ENCODE measurements at places on chromosomes 2 and 18.

GRCh38 chr2:181471226-181471625 lies 14.0 kb downstream of the ITGA4 start:
- H3K4me3 ChIP-seq = no peak overlapping the region
- no peak overlapping the region for H3K27ac ChIP-seq
- no peaks in the 10 kb centered on the region for H3K27me3 ChIP-seq

DNA sequence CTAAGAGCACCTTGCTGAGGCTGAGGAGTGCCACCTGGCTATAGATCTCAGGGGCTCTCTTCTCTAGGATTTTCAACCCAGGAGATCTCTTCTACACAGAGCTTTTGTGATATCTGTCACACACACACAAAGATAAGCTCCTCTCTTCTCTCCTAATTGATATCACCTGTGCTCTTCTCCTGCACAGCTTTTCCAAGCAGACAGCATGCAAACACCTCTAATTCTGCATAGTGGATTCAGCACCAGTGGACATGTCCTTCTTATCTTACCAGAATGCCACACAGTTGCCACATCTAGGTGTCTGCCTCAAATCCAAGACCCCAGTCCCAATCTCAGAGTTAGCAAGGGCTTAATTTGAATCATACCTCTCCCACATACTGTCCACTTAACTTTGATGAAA lies 43.9 kb downstream of the LRATD1 start:
- DNase-seq = no peak
- no peak overlapping the region for H3K27ac ChIP-seq
- H3K36me3 ChIP-seq = no peaks in the 10 kb centered on the region
- H3K4me1 ChIP-seq = no peaks in the 10 kb centered on the region
- no peak overlapping the region for H3K4me3 ChIP-seq

GRCh38 chr2:81739966-81740365 lies 1435.4 kb upstream of the LRRTM1 start:
- no peaks in the 10 kb centered on the region for H3K27me3 ChIP-seq
- no peaks in the 10 kb centered on the region for H3K4me1 ChIP-seq
- H3K27ac ChIP-seq = no peak overlapping the region
- H3K4me3 ChIP-seq = no peak overlapping the region
- no peak for DNase-seq

DNA sequence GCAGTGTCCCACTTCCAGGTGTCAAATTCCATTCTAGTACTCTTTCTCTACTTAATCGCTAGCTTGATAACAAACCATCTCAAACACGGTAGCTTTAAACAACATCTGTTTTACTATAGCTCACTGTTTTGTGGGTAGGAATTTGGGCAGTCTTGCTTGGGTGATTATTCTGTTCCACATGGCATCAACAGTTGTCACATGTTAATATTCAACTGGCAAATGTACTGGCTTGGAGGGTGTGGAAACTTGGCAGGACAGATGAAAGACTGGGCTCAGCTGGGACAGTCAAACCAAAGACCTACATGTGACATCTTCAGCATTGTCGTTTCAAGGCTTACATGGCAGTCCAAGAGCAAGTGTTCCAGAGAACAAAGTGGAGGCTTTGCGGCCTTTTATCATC lies 241.8 kb downstream of the PTH2R start:
- no peaks in the 10 kb centered on the region for H3K27me3 ChIP-seq
- no peak for DNase-seq
- H3K4me1 ChIP-seq = no peaks in the 10 kb centered on the region
- no peak overlapping the region for H3K4me3 ChIP-seq
- H3K27ac ChIP-seq = no peak overlapping the region

DNA sequence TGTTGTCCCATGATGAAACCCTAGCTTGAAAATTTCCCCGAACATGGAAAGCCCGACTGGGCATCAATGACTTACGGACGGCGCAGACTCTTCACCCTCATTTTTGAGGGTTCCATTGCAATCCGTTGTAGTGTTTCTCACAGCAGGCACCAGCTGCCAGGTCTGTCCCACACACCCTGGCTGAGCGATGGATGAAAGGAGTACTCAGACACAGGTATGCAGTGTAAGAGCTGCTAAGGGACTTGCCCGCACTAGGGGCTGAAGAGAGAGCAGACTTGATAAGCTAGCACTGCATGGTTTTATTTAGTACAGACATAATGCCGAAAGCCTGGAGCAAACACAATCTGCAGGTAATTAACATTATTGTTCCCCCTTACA lies 15.8 kb downstream of the DYNAP start:
- DNase-seq = no peak
- no peak overlapping the region for H3K4me3 ChIP-seq
- peaks cover 8% of the 10 kb centered on the region for H3K4me1 ChIP-seq

GRCh38 chr2:123514613-123515207 lies 510.4 kb upstream of the CNTNAP5 start:
- no peaks in the 10 kb centered on the region for H3K27me3 ChIP-seq
- H3K27ac ChIP-seq = no peak overlapping the region
- DNase-seq = no peak

DNA sequence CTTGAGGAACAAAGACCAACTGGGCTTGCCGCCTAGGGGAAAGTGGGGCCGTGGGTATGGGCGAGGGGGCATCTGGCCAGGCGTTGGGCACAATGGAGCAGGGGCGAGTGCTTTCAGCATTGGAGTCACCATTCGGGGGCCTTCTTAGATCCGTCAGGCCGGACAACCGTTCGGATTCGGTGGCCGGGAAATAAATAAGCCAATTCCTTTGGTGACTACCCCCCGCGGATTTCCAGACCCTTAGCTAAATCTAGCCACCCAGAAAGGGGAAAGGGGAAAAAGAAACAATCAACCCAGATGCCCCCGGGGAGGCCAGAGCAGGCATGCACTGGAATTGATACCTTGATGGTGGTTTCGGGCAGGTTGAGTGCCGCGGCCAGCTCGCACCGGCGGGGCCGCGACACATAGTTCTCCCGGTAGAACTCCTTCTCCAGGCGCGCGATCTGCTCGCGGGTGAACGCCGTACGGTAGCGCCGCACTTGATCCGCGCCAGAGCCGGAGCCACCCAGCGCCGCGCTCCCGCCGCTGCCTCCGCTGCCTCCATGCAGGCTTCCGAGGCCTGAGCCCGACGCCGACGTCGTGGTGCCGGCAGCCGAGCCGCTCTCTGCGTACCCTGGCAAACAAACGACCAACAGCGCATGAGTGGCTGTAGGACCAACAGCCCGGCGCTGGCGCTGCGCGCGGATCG lies 1.8 kb downstream of the EVX2 start:
- H3K27ac ChIP-seq = no peak overlapping the region
- peaks cover 3% of the 10 kb centered on the region for H3K4me1 ChIP-seq
- DNase-seq = no peak
- H3K27me3 ChIP-seq = peaks cover 88% of the 10 kb centered on the region
- no peak overlapping the region for H3K4me3 ChIP-seq

GRCh38 chr2:177242121-177242987 lies 22.2 kb downstream of the NFE2L2 start:
- peak overlapping the region; percentile 94 for H3K27ac ChIP-seq
- no peaks in the 10 kb centered on the region for H3K27me3 ChIP-seq
- H3K36me3 ChIP-seq = no peaks in the 10 kb centered on the region
- peak overlapping the region; percentile 37 for H3K4me3 ChIP-seq
- peak; percentile 95 for DNase-seq
- H3K4me1 ChIP-seq = peaks cover 58% of the 10 kb centered on the region

GRCh38 chr2:85988914-85989270 lies 100.1 kb upstream of the ST3GAL5 start:
- H3K4me3 ChIP-seq = no peak overlapping the region
- DNase-seq = no peak
- H3K36me3 ChIP-seq = no peaks in the 10 kb centered on the region
- no peak overlapping the region for H3K27ac ChIP-seq
- peaks cover 2% of the 10 kb centered on the region for H3K4me1 ChIP-seq

DNA sequence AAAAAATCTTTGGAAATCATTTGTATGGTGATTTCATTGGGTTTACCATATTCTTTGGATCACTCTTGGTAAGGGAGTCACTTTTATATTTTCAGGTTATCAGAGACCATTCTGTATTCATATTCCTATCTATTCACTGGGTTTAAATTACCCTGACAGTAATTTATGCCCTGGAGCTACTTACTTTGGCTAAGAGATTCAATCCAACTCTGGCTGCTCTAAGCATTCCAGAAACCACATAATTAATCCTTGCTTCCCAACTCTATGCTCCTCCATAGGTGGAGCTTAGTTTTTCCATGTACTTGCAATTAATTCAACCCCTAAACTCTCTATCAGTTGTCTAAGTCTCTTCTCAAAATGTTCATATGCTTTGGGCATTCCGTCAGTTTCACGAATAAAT lies 336.3 kb downstream of the AGPS start:
- H3K4me3 ChIP-seq = no peak overlapping the region
- peaks cover 6% of the 10 kb centered on the region for H3K27me3 ChIP-seq
- H3K36me3 ChIP-seq = no peaks in the 10 kb centered on the region
- DNase-seq = peak; percentile 47
- no peaks in the 10 kb centered on the region for H3K4me1 ChIP-seq

GRCh38 chr2:132974467-132975095 lies 304.6 kb upstream of the LYPD1 start:
- H3K27me3 ChIP-seq = no peaks in the 10 kb centered on the region
- no peak overlapping the region for H3K4me3 ChIP-seq
- no peaks in the 10 kb centered on the region for H3K4me1 ChIP-seq
- DNase-seq = peak; percentile 32
- no peaks in the 10 kb centered on the region for H3K36me3 ChIP-seq

GRCh38 chr2:145041706-145042105 lies 521.8 kb upstream of the ZEB2 start:
- no peak overlapping the region for H3K4me3 ChIP-seq
- H3K4me1 ChIP-seq = no peaks in the 10 kb centered on the region
- H3K27ac ChIP-seq = no peak overlapping the region

DNA sequence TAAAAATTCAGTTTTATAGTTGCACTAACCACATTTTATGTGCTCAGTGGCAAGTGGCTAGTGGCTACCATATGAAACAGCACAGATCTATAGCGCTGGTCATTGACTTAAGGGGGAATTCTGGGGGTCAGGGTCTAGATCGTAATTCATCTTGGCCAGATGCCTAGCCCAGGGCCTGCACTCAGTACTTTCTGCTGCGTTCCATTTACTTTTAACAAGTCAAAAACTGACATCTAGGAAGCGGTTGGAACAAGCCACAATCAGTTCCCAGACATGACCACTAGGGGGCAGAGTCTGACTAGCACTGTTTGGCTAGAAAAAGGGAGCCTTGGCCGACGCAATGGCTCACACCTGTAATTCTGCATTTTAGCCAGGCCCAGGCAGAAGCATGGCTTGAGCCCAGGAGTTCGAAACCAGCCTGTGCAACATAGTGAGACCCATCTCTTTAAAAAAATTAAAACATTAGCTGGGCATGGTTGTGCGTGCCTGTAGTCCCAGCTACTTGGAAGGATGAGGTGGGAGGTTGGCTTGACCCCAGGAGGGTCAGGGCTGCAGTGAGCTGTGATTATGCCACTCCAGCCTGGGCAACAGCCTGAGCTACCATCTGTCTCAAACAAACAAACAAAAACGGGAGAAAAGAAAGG lies 9.0 kb upstream of the TMBIM1 start:
- DNase-seq = peak; percentile 54
- H3K4me1 ChIP-seq = peaks cover 4% of the 10 kb centered on the region
- no peaks in the 10 kb centered on the region for H3K27me3 ChIP-seq
- no peak overlapping the region for H3K27ac ChIP-seq
- H3K36me3 ChIP-seq = no peaks in the 10 kb centered on the region
- H3K4me3 ChIP-seq = no peak overlapping the region

DNA sequence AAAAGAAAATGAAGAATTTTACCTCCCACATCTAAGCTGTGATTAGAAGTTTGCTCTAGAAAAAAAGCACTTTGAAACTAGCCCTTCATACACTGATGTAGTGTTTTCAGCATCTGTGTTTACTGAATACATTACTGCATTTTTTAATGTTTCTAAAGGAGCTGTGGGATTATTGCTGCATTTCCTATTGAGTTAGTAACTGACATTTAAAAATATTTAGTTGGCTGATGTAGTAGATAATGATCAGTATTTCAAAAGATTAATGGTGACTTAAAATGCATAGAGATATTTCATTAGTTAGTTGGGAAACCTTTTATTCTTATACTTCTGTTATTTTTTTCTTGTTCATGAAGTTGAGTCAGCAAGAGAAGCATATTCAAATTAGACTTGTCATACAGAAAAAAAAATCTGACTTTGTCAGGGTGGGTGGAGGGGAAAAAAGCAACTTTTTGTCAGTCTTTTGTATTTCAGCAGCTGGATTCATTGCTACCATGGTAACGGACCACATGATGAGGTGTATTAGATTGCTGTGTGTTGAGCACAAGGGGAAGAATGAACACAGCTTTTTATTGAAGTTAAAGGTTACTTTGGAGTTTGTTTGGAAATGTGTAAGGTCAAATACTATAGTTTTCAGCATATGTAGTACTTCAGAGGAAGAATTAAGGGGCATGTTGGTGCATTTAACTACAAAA lies at the start of gene DTNA:
DTNA (plus strand) TSS at position 549 of the 692 bp plus-strand sequence. CDS start 45,679 bp downstream, outside the sequence.
- no peaks in the 10 kb centered on the region for H3K36me3 ChIP-seq
- H3K4me1 ChIP-seq = peaks cover 31% of the 10 kb centered on the region
- DNase-seq = peak; percentile 95

DNA sequence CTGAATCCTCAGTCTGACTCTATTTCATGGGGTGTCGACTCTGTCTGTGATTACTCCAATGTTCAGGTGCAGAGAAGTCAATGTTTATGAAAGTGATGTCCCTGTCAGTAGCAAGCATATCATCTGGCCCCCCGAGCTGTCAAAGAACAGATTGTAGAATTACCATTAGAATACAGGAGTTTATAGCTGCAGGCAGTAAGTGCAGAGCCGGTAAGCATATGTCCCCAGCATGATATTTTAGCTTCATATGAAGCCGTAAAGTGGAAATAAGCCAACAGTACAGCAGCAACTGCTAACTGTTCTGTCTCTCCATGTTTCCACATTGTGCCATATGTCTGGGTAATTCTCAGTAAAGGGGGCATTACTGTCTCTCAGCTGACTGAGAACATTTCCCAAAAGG lies 541.8 kb downstream of the SOX11 start:
- no peak overlapping the region for H3K27ac ChIP-seq
- no peaks in the 10 kb centered on the region for H3K36me3 ChIP-seq
- no peaks in the 10 kb centered on the region for H3K27me3 ChIP-seq
- H3K4me3 ChIP-seq = no peak overlapping the region

DNA sequence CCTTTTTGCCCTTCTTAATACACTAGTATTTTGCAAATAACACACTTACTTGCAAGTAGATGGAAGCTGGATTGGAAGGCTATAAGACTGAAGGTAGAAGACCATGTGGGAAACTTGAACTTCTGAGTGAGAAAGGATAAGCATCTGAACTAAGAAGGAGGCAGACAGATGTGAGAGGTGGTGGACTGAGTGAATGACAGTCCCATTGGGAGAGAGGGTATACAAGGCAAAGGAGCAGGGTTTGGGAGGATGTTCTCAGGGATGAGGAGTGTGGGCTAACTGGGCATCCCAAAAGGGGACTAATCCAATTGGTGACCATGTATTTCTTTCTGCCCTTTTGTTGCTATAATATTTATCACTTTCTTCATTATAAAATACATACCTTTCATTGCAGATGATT lies 20.4 kb upstream of the SESTD1 start:
- H3K4me1 ChIP-seq = no peaks in the 10 kb centered on the region
- H3K27me3 ChIP-seq = no peaks in the 10 kb centered on the region
- H3K27ac ChIP-seq = no peak overlapping the region
- no peaks in the 10 kb centered on the region for H3K36me3 ChIP-seq

Measured in astrocyte (in vitro differentiated cells and primary cell).